ENCODE measurements at places on chromosomes 5 and 9. TPM values are rescaled to one million over a fixed set of nuclear protein-coding genes. Genes with fewer than 3 reads are reported as not detected.

IL5 gene
- total RNA-seq: not detected

DNA sequence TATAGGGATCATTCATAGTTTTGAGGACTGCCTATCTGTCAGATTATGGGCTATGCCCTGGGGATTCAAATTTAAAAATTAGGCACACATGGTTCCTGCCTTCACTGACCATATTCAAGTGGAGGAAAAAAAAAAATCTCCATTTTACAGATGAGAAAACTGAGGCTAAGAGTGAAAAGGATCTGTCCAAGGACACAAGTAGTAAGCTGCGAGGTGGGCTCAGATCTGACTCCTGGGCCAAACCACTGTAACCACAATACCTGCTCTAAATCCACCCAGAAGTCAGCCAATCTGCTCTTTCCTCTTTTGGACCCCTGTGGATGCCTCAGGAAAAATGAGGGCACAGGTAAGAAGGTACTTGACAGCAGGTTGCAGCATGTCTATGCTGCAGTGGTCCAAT is 2.8 kb upstream of the TOR1A start:
- H3K27me3 ChIP-seq: no peaks in the 10 kb centered on the region
- DNase-seq: no peak
- peaks cover 45% of the 10 kb centered on the region for H3K36me3 ChIP-seq
- H3K27ac ChIP-seq: no peak overlapping the region

DNA sequence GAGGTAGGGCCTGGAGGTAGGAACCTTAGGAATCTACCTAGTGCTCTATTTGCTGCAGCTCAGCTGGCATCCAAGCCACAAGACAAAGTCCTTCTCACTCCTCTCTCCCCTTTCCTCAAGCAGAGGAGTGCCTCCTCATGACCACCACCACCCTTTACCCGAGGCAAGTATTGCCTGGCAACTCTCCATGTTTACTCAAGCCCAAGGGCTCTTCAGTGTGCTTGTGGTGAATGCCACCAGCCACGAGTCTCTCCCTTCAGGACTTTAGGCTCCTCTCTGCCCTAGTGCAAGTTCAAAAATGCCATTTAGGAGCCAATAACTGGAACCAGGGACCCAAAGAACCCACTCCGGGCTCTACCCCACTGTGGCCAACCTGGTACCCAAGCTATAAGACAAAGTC is 514.5 kb upstream of the RGMB start:
- no peaks in the 10 kb centered on the region for H3K36me3 ChIP-seq
- H3K27ac ChIP-seq: no peak overlapping the region
- DNase-seq: no peak
- no peaks in the 10 kb centered on the region for H3K27me3 ChIP-seq

KIF12 gene
- not detected for total RNA-seq

ADAMTS16 gene
- total RNA-seq: not detected

CAMK4 gene
- total RNA-seq: 0.11 TPM

DNA sequence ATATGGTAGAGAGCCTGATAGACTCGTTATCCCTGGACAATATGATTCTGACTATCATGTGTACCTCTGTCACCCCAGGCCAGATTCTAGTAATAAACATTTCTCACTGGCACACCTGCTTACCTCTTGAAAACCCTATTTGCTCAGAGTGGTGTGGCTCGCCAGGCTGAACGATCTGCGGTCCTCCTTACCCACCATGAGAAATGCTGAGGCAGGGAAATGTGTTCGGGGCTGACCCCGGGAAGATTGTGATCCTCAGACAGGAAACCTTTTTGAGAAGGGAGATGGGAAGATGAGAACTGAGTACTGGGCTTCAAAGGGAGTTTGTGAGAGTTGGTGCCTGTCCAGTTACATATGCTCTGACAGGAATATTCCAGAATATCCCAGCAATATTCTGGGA is 10.7 kb upstream of the PRXL2C start:
- no peaks in the 10 kb centered on the region for H3K36me3 ChIP-seq
- H3K27ac ChIP-seq: no peak overlapping the region
- H3K27me3 ChIP-seq: no peaks in the 10 kb centered on the region
- no peak overlapping the region for H3K4me3 ChIP-seq
- H3K4me1 ChIP-seq: no peaks in the 10 kb centered on the region

- no peaks in the 10 kb centered on the region for H3K27me3 ChIP-seq
- no peak overlapping the region for H3K4me3 ChIP-seq
- no peaks in the 10 kb centered on the region for H3K36me3 ChIP-seq
- H3K4me1 ChIP-seq: no peaks in the 10 kb centered on the region
- no peak overlapping the region for H3K27ac ChIP-seq
Observed at GRCh38 chr5:76836181-76836580, 13.6 kb upstream of the S100Z start.

OR5C1 gene
- total RNA-seq: not detected

- no peaks in the 10 kb centered on the region for H3K36me3 ChIP-seq
- H3K4me1 ChIP-seq: no peaks in the 10 kb centered on the region
- H3K27me3 ChIP-seq: no peaks in the 10 kb centered on the region
- H3K27ac ChIP-seq: no peak overlapping the region
Observed at GRCh38 chr5:38287124-38287523, 28.8 kb downstream of the EGFLAM start.

DNA sequence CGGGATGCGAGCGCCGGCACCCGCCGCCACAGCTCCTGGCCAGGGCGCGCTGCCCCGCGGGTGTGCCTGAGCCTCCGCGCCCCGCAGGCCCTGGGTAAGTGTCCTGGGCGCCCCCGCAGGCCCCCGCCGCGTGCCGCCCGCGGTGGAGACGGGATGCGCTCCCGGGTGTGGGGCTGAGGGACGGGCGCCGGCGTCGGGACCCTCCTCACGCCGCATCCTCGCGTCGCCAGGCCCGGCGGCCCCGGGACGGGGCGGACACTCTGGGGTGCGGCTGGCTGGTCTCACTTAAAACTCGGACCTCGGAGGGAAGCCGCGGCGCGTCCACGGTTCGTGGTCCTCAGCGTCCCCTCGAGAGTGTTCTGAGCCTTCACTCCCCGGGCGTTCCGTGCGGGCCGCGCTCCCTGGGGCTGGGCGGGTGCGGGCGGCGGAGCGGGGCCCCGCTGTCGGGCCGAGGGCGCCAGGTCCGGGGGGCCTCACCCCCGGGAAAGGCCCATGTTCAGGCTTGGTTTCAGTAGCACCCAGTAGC is 275 bp downstream of the AHRR start:
- peak overlapping the region; percentile 57 for H3K4me3 ChIP-seq
- no peaks in the 10 kb centered on the region for H3K4me1 ChIP-seq
- no peaks in the 10 kb centered on the region for H3K36me3 ChIP-seq
- H3K27ac ChIP-seq: no peak overlapping the region
- DNase-seq: no peak

DNA sequence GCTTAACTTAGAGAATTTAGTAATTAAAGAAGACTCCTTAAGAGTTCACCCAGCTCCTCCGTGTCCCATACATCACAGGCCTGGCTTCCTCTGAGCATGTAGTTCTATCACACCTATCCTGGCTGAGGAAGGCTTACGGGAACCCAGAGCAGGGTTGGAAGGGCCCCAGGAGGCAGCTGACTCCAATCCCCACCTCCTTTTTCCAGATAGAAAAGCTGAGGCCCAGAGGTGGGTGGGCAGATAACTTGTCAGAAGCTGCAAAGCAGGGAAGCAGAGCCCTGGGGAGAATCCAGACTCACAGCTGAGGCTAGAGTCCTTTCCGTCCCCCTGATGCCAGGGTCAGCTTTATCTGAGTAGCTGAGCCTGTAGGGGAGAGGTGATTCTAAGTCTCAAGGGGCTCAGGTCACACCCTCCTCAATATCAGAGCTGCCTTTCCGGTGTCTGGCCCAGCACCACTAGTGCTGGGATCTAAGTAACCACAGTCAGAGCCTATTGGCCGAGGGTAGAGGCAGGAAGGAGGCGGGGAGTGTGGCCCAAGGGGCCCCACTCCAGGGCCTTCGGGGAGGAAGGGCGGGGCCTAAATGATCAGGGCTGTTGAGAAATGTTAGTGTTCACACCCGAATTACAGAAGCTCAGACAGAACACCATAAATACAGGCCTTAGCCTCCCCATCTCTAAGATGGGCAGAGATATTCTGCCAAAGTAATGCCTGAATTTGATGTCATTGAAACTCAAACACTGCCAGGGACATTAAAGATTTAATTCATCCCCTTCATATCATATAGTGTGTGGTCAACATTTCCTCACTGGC is 9.9 kb downstream of the CCDC69 start:
- peak; percentile 94 for DNase-seq
- H3K27ac ChIP-seq: peak overlapping the region; percentile 74
- peaks cover 10% of the 10 kb centered on the region for H3K36me3 ChIP-seq
- H3K4me1 ChIP-seq: no peaks in the 10 kb centered on the region
- H3K27me3 ChIP-seq: no peaks in the 10 kb centered on the region
- H3K4me3 ChIP-seq: no peak overlapping the region

DNA sequence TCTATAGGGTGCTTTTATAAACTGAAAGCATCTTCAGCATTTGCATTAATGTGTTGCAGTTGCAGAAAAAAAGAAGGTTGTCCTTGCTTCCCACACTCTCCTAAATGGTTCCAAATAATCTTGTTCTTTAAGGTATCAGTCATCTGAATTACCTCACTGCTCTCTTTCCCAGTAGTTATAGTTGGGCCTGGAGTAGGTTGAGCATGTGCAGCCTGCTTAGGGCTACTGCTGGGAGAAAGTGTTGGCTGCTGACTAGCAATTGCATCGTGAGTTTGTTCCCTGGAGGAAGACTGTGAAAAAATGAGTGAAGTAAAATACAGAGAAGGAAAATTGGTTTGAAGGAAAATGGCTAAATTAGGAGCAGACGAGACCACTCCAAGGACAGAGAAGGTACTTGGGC is 74.5 kb downstream of the PRR16 start:
- no peaks in the 10 kb centered on the region for H3K4me1 ChIP-seq
- no peak overlapping the region for H3K27ac ChIP-seq
- H3K27me3 ChIP-seq: no peaks in the 10 kb centered on the region

DNA sequence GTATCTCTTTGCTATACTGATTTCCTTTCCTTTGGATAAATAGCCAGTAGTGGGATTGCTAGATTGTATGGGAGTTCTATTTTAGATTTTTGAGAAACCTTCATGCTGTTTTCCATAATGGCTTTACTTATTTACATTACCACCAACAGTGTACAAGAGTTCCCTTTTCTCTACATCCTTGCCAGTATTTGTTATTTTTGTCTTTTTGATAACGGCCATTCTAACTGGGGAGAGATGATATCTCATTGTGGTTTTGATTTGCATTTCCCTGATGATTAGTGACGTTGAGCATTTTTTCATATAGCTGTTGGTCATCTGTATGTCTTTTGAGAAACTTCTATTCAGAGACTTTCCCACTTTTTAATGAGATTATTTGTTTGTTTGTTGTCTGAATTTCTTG is 25.8 kb downstream of the NADK2 start:
- H3K27ac ChIP-seq: no peak overlapping the region
- no peaks in the 10 kb centered on the region for H3K27me3 ChIP-seq
- no peaks in the 10 kb centered on the region for H3K4me1 ChIP-seq
- DNase-seq: no peak

INSL6 gene
- total RNA-seq: not detected

DNA sequence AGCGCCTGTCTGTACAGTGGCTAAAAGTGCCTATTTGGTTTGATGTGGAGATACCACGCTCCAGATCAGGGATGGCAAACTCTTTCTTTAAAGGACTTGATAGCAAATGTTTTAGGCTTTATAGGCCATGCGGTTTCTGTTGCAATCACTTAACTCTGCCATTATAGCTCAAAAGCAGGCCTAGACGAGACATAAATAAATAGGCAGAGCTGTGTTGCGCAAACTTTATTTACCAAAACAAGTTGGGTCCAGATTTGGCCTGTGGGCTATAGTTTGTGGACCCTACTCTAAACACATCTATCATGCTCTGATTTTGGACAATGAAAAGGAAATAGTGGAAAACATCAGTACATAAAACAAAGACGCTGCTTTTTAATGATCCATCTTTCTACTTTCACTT is 79.2 kb downstream of the PTCH1 start:
- no peak overlapping the region for H3K4me3 ChIP-seq
- no peaks in the 10 kb centered on the region for H3K27me3 ChIP-seq
- H3K4me1 ChIP-seq: no peaks in the 10 kb centered on the region
- H3K27ac ChIP-seq: no peak overlapping the region
- no peak for DNase-seq

- DNase-seq: peak; percentile 47
- H3K27ac ChIP-seq: peak overlapping the region; percentile 60
- H3K4me3 ChIP-seq: no peak overlapping the region
Observed at GRCh38 chr5:172508471-172509404, 54.4 kb upstream of the SH3PXD2B start.

KCNV2 gene
- total RNA-seq: not detected

DNA sequence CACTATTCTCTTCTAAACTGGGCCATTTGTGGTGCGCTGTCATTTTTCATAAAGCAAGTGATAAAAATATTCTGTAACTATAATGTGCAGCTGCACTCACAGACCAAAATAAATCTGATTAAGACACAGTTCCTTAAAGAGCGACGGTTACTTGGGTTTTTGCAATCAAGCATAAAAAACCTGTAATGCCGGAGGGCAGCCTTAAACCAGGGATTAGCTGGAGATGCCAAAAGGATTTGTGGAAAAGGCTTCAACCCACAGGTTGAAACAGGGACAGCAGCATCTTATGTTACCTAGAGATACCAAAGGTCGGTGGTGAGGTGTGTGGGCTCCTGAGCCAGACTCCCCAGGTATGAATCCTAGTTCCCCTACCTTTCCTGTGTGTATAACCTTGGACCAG is 49.3 kb downstream of the CTNND2 start:
- no peaks in the 10 kb centered on the region for H3K36me3 ChIP-seq
- DNase-seq: no peak
- no peaks in the 10 kb centered on the region for H3K4me1 ChIP-seq
- no peak overlapping the region for H3K4me3 ChIP-seq
- H3K27ac ChIP-seq: no peak overlapping the region

GRAMD2B gene
- 41.1 TPM for total RNA-seq

GRCh38 chr5:92909602-92909962 is 671.4 kb downstream of the NR2F1-AS1 start:
- H3K36me3 ChIP-seq: no peaks in the 10 kb centered on the region
- H3K4me1 ChIP-seq: no peaks in the 10 kb centered on the region

DNA sequence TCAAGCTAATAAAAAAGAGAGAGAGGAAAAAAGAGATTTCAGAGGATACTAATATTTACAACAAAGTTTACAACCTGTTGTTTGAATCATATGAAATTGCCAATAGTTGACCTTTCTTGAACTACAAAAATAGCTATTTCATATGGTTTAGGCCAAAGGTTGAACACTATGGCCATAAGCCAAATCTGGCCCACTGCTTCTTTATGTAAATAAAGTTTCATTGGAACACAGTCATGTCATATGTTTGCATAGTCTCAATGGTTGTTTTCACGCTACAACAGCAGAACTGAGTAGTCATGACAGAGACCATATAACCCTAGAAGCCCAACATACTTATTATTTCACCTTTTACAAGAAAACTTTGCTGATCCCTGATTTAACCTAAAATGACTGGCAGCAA is 20.9 kb downstream of the SEMA5A start:
- no peaks in the 10 kb centered on the region for H3K36me3 ChIP-seq
- no peak for DNase-seq
- no peak overlapping the region for H3K27ac ChIP-seq
- H3K4me1 ChIP-seq: peaks cover 40% of the 10 kb centered on the region
- no peak overlapping the region for H3K4me3 ChIP-seq

- H3K27me3 ChIP-seq: no peaks in the 10 kb centered on the region
- H3K4me3 ChIP-seq: no peak overlapping the region
- DNase-seq: no peak
Observed at GRCh38 chr5:174937201-174938123, 213.1 kb downstream of the MSX2 start.

- DNase-seq: no peak
- H3K4me3 ChIP-seq: no peak overlapping the region
- no peaks in the 10 kb centered on the region for H3K27me3 ChIP-seq
Observed at GRCh38 chr5:41161271-41161670, 52.1 kb downstream of the C6 start.
